Fibroblast of skin of left quadriceps (primary cell): ENCODE measurements at places on chromosomes 13 and 19.

- no peak for DNase-seq
These were observed 38.6 kb upstream of the ITM2B start for GRCh38 chr13:48194379-48194754.

DNA sequence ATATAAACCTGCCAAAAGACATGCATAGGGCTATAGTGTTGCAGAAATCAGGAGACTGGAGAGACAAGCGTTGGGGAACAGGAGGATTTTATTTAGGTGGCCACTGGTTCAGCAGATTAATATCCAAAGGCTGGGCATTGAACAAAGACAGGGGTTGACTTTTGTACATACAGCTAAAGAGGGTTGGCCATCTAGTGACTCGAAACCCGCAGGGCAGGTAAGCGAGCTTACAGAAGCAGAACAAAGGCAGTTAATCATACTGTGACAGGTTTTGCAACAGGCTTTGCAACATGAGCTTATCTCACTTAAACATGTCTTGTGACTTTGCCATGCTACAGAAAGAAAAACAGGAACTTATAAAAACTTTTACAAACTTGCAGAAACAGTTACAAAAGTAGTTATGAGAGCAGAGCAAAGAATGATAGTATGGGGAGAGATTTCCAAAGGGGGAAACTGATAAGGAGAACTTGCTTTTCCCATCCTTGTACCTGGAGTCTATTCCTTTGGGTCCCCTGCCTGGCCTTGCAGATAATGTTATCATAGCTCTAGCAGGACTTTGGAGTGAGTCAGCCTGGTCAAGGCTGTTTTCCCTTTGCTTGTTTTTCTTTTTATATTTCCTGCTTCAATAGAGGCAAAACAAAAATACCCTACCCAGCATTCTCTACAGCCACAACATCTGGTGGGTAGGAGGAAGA lies 234.2 kb downstream of the PCDH17 start:
- no peak for DNase-seq

DNA sequence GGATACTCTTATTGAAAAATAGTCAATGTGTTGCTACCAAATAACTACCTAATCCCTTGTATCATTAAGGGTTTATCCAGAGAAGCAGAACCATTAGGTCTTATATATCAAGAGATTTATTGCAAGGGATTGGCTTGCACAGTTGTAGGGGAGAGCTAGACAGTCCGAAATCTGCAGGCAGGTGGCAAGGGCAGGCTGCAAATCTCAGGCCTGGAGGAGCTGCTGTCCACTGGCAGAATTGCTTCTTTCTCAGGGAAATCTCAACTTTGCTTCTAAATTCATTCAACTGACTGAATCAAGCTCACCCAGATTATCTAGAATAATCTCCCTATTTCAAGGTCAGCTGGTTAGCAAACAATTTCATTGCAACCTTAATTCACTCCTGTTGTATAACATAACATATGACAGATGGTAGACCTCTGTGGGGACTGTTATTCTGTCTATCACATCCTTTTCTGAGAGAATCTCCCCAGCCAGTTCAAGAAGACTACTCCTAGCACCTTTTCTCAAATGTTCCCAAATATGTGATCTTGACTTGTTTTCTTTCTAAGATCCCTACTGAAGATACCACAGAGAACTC lies 194.2 kb downstream of the NHLRC3 start:
- DNase-seq: no peak

- DNase-seq: no peak
These were observed 13.4 kb downstream of the CAPS start for GRCh38 chr19:5927441-5927821.

DNA sequence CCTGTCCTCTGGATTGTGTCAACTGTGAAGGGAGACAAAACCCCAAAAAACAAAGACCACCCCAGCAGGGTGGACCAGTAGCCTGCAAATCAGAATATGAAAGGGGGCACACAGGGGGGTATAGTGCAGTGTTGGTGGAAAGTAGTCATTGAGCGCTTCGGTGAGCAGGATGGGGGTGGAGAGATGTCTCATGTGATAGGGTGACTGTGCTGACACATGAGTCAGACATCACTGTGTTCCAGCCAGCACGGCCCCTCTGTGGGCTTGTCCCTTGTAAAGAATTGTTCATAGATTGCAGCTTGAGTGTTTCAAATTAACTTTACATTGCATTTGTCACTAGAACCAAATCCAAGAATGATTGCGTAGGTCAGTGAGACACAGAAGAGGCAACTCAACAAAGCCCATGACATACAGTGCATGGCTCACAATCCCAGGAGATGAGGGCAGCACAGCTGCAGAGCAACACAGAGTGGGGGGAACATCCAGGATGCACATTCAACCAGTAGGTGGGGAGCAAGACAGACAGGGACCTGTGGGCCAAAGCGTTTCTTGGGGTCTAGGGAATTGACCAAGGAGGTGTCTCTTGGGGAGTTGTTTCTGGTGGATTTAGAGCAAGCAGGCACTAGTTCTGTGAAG lies 7.5 kb downstream of the ZNF440 start:
- no peak for DNase-seq

- no peak for DNase-seq
These were observed 5.4 kb upstream of the GAS6 start for GRCh38 chr13:113869263-113869662.

DNA sequence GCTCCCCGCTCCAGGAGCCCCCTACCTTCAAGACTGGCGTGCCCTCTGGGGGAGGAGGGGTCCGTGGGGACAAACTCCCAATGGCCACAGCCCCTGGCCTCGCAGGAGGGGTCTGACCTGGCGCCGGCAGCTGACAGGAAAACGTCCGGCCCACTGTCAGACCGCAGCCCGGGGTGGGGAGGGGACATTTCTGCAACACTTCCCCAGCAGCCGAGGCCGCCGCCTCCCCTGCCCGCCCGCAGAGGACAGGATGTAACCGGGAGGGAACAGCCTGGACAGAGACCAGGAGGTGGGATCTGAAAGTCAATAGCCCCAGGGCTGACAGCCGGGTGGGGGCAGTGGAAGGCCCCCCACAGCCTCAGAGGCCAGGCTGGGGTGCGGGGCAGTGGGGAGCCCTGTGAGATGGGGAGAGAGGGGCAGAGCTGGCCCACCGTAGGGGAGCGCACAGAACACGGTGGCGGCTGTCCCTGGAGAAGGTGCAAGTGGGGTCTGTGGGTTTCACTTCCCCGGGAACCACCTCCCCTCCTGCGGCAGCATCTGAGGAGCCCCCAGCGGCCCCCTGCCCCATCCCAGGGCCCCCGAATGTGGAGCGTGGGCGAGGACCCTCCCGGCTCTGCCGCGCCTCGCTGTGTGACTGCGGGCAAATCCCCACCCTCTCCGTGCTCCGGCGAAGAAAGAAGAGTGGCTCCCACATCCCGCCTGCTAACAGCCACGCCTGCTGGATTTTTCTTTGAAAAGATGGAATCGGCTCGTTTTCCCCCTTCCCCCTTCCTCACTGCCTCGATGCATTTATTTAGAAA lies at the start of gene PEAK3:
Gene PEAK3 (minus strand): TSS at position 114 of the 800 bp plus-strand sequence. CDS start 1,244 bp downstream, outside the sequence.
- DNase-seq: no peak

GRCh38 chr19:42576241-42576640 lies 18.5 kb downstream of the CEACAM8 start:
- DNase-seq: no peak

DNA sequence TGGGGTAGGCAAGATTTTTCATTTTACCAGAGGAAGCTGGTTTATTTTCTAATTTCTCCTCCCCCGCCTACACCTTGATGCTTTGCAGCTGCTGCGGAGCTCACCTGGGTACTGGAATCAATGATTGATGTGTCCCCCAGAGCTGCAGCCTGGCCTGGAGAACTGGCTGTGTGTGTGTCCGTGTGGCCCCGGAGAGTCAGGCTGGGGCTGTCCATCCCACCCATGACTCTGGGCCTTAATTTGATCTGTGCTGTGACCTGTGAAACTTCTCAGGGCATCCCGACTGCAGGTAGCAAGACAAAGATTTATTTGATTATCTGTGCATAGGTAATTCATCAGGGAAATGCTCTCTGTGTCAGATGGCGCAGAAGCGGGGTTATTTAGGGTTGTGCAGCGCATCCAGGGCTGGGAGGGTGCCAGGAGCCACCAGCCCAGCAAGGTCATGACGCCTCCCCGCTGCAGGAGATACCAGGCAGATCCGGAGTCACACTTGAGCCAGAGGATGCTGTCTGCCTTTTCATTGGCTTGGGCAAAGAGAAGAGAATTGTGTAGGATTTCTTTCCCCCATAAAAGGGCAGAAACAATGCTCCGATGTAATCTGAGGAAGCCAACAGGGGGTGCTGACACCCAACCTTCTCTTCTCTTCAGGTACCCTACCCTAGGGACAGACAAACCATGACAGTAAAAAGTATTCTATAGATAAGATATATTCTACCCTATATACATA lies 346.6 kb downstream of the TSHZ3 start:
- DNase-seq: no peak

DNA sequence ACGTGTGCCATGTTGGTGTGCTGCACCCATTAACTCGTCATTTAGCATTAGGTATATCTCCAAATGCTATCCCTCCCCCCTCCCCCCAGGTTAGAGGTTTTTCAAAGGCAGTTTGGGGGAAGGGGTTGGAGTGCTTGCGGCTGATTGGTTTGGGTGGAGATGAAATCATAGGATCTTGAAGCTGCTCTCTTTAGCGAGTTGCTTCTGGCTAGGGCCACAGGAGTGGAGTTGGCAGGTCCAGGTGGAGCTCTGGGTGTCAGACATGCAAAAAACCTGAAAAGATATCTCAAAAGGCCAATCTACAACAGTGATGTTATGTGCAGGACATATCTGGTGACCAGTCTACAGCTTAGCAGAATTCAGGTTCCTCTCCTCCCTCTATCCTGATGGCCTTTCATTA lies 32.6 kb upstream of the CXCL17 start:
- no peak for DNase-seq

GRCh38 chr19:13899393-13899792 lies 6.5 kb downstream of the BRME1 start:
- no peak for DNase-seq

- DNase-seq: no peak
These were observed 75.1 kb downstream of the URI1 start for GRCh38 chr19:30017172-30017571.

DNA sequence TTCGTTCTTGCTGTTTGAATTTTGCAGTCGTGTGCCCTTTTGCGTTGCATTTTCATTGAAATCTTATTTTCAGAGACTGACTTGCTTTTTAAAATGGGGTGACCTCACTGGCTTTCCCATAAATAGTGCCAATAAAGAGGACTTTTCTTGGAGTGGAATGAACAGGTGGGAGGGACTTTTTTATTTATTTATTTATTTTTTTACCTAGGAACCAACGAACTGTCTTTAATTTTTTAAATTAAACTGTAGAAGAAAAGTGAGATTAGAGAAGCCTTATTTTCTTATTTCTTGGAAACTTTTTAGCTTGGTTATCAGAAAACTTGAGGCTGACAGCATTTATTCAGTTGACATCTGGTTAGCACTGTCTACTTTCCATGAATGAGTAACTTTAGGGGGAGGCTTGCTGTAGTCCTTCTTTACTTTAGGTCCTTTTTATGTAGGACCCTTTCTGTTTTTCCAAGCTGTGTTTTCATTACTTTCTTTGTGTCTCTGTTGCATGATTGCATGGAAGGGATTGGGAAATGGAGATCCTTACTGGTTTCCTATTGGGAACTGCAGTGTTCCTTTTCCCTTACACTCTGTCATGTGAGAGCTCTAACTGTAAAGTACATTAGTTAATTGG lies 1.7 kb downstream of the SLAIN1 start:
- DNase-seq: no peak

DNA sequence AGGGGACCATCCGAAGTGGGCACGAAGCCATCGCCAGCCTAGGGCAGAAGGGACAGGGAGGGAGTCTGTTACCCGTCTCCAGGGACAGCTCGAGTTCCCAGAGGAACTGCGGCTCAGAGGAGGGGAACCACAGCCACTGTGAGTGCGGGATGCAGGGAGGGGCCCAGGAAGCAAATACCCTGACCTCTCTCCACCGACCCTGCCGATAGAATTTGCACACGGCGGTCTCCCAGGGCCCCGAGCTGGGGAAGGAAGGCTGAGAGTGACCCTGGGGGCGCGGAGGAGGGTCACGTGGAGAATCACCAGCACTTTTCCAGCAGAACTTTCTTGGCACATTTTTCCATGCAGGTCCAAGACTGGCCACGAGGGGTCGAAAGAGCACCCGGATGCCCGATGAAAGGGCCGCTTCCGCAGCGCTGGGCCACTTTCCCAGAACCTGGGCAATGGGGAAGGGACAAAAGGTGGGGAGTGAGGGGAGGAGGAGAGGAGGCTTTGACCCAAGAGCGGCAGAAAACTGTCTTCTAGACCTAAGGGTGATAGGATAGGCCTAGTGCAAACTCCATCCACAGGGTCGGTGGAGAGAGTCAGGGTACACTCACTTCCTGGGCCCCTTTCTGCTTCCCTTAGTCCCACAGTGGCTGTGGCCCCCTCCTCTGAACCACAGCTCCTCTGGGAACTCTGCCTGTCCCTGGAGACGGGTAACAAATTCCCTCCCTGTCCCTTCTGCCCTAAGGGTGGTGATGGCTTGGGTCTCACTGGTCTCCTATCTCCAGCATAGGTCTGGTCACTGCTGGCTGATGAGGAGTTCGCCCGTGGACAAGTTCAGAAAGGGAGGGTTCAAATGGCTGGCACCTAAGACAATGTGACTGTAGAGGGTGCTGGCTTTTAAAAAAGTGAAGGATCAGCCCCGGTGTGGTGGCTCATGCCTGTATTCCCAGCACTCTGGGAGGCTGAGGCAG lies 5.3 kb upstream of the GPR4 start:
- DNase-seq: peak; percentile 32

GRCh38 chr13:25602176-25602575 lies 230.4 kb downstream of the ATP8A2 start:
- no peak for DNase-seq

- DNase-seq: no peak
These were observed 5.5 kb downstream of the PHLDB3 start for GRCh38 chr19:43499042-43499441.

DNA sequence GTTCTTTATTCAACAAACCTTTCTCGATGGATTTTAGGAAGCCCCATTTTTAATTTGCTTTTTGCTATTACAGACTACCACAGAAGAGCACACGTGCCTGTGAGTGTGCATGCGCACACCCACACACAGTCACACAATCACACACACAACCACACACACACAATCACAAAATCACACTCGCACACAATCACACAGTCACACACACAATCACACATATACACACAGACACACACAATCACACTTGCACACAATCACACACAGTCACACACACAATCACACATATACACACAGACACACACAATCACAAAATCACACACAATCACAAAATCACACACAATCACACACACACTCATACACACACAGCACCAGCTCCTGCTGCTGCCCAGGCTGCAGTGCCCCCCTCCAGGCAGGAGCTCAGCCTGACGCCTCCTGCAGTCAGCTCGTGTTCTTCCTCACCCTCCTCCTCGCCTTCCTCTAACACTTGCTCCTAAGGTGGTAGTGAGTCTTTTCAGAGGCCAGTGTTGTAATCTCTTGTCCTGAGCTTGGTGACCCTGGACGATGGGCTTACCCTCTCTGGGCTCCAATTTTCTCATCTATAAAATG lies 125.0 kb upstream of the SOX1 start:
- DNase-seq: no peak

GRCh38 chr19:9566729-9567128 lies 17.6 kb downstream of the ZNF121 start:
- no peak for DNase-seq

- DNase-seq: no peak
These were observed 54.4 kb upstream of the ZNF835 start for GRCh38 chr19:56725829-56726424.

- peak; percentile 75 for DNase-seq
These were observed 278.5 kb upstream of the HTR2A start for GRCh38 chr13:47175172-47175866.

- DNase-seq: no peak
These were observed 10.5 kb upstream of the ZNF112 start for GRCh38 chr19:44367024-44367423.
